ENCODE measurements at places on chromosomes 6 and 20.
A peak's percentile ranks its signal among the peaks of the same experiment; 100 is the strongest.

DNA sequence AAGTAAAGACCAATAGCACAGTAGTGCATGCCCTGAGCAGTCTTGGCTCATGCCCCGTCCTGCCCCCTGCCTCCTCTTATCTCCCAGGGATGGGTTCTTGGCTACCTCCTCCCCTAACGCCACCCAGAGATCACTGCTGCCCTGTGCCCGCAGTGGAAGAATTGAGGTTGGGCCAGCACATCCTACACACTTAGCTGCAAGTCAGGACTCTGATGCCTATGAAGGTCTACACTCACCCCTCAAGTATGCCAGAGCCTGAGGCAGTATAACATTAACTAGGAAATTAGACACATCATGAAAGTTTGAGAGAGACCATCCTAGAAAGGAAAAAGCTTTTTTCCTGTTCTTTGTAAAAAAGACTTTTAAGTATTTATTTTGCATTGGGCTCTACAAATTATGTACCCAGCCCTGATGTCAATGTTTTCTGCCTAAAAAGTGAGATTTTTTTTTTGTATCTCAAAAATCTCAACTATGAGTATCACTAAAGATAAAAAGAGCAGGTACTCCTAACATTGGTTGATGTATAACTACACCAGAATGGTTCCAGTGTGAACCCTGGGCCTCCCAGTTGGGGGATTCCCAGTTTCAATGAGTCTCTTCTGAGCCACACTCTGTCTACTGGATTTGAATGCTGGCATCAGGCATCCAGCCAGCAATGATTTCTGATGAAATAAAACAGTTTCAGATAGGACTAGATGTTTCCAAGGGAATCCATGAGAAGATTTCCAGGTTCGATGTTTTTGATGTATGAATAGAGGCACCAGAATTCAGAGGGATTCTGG lies 115.4 kb downstream of the ISM1 start:
- DNase-seq = no peak

- DNase-seq = no peak
Measured at GRCh38 chr6:160122744-160123143, 1.1 kb downstream of the SLC22A1 start.

GRCh38 chr6:3371222-3371949 lies 85.5 kb downstream of the SLC22A23 start:
- no peak for DNase-seq

- no peak for DNase-seq
Measured at GRCh38 chr6:11188161-11188915, 44.1 kb downstream of the NEDD9 start.

DNA sequence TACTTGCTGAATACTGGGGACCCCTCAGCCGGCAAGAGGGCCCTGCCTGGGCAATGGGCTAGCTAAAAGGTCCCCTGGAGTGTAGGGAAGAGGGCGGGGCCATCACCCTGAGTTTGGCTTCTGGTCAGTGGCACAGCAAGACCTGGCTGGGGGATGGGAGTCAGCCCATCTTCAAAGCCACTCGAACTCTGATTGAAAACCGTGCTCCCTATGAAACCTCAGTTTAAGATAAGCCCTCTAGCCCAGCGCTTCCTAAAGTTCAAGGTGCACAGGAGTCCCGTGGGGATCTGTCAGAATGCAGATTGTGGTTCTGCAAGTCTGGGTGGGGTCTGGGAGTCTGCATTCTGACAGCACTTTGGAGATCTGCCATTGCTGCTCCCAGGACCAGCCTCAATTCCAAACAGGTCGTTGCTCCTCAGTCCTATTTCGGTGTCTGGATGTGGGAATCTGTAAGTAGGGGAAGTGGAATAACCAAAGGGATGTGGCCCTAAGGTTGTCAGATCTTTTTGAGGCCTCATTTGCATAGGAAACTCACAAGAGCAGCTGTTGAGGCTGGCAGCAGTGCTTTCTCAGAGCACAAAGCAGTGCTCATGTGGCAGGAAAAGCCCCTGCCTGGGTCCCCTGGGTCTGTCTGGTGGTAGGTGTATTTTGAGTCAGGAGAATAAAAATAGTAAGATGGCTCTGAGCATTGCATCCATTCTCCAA lies 85.3 kb upstream of the SCP2D1 start:
- no peak for DNase-seq

DNA sequence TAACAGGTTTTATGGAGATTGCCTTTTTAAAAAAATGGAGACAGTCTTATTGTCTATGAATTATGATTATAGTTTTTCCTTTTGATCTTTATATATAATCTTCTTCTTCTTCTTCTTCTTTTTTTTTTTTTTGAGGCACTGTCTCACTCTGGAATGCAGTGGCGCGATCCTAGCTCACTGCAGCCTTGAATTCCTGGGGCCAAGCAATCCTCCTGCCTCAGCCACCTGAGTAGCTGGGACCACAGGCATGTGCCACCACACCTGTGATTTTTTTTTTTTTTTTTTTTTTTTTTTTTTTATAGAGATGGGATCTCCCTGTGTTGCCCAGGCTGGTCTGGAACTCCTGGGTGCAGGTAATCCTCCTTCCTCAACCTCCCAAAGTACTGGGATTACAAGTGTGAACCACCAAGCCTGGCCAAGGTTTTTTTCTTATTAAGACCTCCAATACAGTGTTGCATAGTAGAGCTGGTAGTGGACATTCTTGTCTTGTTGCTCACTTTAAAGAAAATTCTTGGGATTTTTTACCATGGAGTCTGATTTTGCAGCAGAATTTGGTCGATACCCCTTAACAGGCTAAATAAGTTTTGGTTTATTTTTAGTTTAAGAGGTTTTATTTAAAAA lies 46.5 kb downstream of the STK4 start:
- DNase-seq = no peak

DNA sequence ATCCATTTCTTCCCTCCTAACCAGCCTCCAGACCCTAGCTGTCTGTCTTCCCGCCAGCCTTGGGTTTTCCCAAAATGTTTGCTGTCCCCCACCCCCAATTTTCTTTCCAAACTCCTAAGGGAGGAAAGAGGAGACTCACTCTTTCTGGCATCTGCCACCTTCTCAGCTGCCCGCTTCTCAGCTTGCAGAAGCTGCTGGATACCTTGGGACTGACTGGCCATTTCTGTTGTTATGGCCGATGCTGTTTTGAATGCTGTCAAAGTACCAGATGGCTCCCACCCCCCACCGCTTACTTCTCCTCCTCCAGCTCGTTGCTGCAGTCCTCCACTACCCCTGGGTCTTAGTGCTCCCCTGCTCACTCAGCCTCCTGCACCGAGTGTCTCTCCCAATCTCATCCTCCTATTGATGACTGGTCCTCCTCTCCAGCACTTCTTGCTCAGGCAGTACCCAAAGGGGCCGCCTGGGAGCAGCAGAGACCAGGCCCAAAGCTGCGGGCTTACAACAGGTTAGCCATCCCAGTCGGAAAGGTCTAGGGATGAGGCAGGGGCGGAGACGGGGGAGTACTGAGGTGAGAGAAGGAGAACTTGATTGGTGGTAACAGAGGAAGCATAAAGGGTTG lies at the start of gene ATP6V1G2:
TSS of gene ATP6V1G2 (minus strand) at position 270 of the 619 bp plus-strand sequence. CDS start at position 221, 49 bp downstream.
- DNase-seq = peak; percentile 72

DNA sequence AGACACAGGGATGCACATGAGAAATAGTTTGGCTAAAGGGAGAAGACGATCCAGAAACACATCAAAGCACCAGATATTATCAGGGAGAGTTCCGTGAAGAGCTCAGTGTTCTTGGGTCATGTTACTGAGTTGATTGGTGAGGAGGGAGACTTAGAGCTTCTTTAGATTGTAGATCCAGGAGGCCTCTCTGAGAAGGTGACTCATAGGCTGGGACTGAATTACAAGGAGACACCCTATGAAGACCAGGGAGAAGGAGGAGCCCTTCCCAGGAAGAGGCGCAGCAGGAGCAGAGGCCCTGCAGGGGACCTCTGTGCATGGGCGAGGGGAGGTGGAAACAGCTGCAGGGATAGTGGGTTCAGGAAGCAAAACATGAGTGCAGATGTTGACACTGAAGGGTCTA lies 196.5 kb downstream of the SLC24A3 start:
- no peak for DNase-seq

DNA sequence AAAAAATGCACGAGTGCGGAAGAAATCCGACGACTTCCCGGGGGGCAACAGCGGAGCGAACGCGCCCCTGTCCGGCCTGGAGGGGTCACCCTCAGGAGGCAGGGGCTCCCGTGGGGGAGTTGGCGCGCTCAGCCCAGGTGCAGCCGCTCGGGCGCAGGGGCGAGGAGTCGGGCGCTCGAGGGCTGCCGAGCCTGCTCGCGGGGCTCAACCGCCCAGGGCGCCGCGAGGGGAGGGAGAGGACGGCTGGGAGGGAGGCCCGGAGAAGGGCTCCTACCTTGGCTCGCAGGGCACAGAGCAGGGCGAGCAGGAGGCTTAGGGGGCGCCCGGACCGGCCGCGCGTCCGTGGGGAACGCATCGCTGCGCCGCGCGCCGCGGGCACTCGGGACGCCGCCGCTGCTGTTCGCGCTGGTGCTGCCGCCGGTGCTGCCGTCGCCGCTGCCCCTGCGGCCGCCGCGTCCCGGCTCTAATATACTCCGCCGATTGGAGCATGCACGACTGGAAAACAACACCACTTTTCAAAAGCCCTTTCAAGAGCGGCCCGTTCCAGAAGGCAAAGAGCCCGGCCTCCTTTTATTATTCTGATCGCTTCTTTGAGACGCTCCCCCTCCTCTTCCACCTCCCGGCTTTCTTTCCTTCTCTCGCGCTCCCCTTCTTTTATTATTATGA lies 490 bp downstream of the JAG1 start:
- no peak for DNase-seq

- DNase-seq = no peak
Measured at GRCh38 chr6:106160189-106160588, 74.1 kb downstream of the PRDM1 start.

- no peak for DNase-seq
Measured at GRCh38 chr20:50821994-50822393, 27.1 kb downstream of the BCAS4 start.

GRCh38 chr20:61771805-61772350 lies 293.8 kb downstream of the TAF4 start:
- no peak for DNase-seq

- no peak for DNase-seq
Measured at GRCh38 chr6:20709451-20709850, 175.2 kb downstream of the CDKAL1 start.

GRCh38 chr6:12384357-12384912 lies 94.3 kb downstream of the EDN1 start:
- no peak for DNase-seq

DNA sequence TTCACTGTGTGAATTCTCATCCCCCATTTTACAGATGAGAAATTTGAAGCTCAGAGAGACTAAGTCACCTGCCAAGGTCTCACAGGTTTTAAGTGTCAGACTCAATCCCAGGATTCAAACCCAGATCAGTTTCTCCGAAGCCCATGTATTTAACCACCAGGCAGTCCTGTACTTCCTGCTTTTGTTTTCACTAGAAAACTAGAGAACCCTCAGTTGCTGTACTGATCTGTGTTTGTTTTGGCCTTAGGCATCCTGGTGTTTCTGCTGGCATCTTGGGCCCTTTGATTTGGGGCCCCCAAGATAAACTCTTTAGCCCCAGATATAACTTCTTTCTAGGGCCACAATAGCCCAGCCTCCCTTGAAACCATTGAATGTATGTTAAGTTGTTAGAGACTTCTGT lies 36.5 kb downstream of the PPP1R16B start:
- DNase-seq = no peak

DNA sequence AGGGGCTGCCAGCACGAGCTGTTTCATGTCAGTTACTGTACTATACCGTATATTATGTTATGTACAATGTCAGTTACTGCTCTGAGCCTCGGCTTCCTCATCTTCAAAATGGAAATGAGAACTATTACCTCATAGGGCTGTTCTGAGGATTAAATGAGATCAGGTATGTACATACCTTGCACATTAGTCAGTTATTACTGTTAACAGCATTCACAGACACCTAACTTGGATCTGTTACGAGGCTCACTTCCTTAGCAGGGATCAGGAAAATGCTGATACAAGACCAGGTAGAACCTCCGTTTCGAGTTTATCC lies 69.7 kb upstream of the TBC1D7 start:
- no peak for DNase-seq

DNA sequence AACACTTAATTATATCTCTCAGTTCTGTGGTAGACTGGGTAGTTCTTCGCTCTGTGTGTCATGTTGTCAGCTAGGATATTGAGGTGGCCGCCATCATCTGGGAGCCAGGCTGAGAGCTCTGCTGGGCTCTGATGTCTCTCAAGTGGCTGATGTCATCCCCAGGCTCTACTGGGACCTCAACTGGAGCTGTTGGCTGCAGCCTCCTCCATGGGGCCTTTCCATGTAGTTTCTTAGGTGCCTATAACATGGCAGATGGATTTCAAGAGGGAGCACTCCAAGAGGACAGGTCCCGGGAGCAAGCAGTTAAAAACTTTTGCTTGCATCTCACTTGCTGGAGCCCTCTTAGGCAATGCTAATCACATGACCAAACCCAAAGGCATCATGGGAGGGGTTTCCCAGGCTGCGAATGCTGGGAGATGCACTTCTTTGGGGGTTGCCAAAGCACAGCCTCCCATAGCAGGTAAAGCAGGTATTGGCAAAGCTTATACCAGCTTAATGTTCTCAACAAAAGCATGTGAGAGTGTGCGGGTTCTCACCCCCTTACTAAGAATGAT lies 129.8 kb downstream of the TMEM242 start:
- DNase-seq = no peak

GRCh38 chr6:154164397-154164796 lies 125.4 kb downstream of the OPRM1 start:
- DNase-seq = no peak

DNA sequence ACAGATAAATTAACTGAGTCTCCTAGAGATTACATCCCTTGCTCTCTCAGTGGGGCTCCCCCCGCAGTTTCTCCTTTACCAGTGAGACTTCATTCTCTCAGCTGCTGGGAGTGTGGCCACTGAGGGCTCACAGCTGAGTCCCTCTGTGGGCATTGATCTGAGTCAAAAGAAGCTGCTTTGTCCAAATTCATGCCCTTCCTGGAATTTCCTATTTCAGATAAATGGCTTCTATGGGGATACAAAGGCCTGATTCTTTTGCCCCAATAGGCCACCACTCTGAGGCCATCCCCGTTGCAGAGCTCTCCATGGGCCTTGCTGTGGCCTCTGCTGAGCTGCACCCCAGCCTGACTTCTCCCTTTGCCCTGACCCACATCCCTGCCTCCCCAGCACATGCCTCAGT lies 10.0 kb downstream of the CST5 start:
- no peak for DNase-seq

Measured in activated CD8-positive, alpha-beta memory T cell treated with anti-CD3 and anti-CD28 coated beads for 1 hour (primary cell).